Natural killer cell treated with Interleukin-12 subunit alpha and Interleukin-12 subunit beta and Interleukin-15 and Interleukin-18, amount 100 ng/mL, for 72 hours (primary cell): ENCODE measurements at places on chromosomes 7 and 10. TPM values are rescaled to one million over a fixed set of nuclear protein-coding genes. Genes with fewer than 3 reads are reported as not detected.

The ITGB8 gene
- 1.3 TPM for total RNA-seq

GRCh38 chr7:124652237-124652636, 113.4 kb downstream of the GPR37 start:
- H3K36me3 ChIP-seq = no peaks in the 10 kb centered on the region
- no peaks in the 10 kb centered on the region for H3K4me1 ChIP-seq
- no peak overlapping the region for H3K4me3 ChIP-seq
- no peak for DNase-seq

- DNase-seq = no peak
- no peaks in the 10 kb centered on the region for H3K4me1 ChIP-seq
- no peak overlapping the region for H3K4me3 ChIP-seq
These were observed 185.1 kb upstream of the NOBOX start for GRCh38 chr7:144588559-144589051.

The AKR1C2 gene
- total RNA-seq = not detected

The OR6B1 gene
- total RNA-seq = not detected

- H3K36me3 ChIP-seq = peaks cover 23% of the 10 kb centered on the region
- H3K4me1 ChIP-seq = peaks cover 75% of the 10 kb centered on the region
- peak overlapping the region; percentile 61 for H3K27ac ChIP-seq
- DNase-seq = no peak
- peak overlapping the region; percentile 34 for H3K4me3 ChIP-seq
These were observed 212.6 kb upstream of the FRMD4A start for GRCh38 chr10:14543046-14543903.

GRCh38 chr7:4003503-4003902, 678.6 kb upstream of the FOXK1 start:
- no peaks in the 10 kb centered on the region for H3K36me3 ChIP-seq
- H3K27ac ChIP-seq = no peak overlapping the region
- peaks cover 20% of the 10 kb centered on the region for H3K27me3 ChIP-seq

The PDE1C gene
- 0.12 TPM for total RNA-seq

GRCh38 chr7:100107125-100107737, 5.8 kb downstream of the AP4M1 start:
- H3K36me3 ChIP-seq = no peaks in the 10 kb centered on the region
- no peak for DNase-seq
- no peak overlapping the region for H3K4me3 ChIP-seq
- H3K27me3 ChIP-seq = no peaks in the 10 kb centered on the region
- H3K27ac ChIP-seq = no peak overlapping the region

DNA sequence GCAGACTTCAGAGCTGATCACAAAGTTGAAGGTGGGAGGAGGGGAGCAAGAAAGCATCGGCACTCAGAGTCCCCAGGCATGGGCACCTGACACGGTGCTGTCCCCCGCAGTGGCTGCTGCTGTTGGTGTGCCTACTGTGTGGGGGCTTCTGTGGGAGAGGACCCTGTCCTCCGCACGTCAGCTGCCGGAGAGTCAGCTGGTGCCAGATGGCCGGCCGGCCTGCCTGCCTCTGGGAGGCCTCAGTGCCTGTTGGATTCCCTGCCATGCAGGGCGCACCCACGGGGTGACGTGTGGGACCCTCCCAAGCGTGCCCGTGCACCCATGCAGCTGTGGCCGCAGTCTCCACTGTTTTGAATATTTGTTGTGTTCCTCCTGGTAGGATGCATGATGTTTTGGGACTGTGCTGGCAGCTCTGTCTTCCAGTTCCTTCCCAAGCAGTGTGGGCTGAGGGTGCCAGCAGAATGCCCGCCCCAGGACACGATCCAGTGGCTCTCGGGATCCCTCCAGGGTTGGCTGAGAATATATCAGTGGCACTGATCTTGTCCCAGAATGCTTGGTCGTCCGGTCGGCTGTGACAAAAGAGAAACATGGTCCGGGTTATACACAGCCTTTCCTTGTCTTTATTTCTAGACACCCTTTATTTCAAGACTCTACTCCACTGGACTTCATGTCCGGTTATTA, 185.6 kb downstream of the MGMT start:
- H3K4me1 ChIP-seq = peaks cover 10% of the 10 kb centered on the region
- no peak for DNase-seq
- no peaks in the 10 kb centered on the region for H3K27me3 ChIP-seq
- no peak overlapping the region for H3K27ac ChIP-seq
- no peaks in the 10 kb centered on the region for H3K36me3 ChIP-seq

- DNase-seq = no peak
- H3K36me3 ChIP-seq = peaks cover 19% of the 10 kb centered on the region
- no peaks in the 10 kb centered on the region for H3K27me3 ChIP-seq
- H3K27ac ChIP-seq = peak overlapping the region; percentile 86
- peaks cover 27% of the 10 kb centered on the region for H3K4me1 ChIP-seq
These were observed 467 bp downstream of the EXOSC1 start for GRCh38 chr10:97445357-97445721.

- H3K36me3 ChIP-seq = peaks cover 6% of the 10 kb centered on the region
- H3K4me3 ChIP-seq = no peak overlapping the region
- H3K4me1 ChIP-seq = no peaks in the 10 kb centered on the region
- DNase-seq = no peak
- H3K27ac ChIP-seq = no peak overlapping the region
These were observed 535.5 kb downstream of the GPAM start for GRCh38 chr10:111648046-111648445.

GRCh38 chr10:45373576-45374349, at the start of gene ALOX5:
Gene ALOX5 (plus strand): TSS chr10:45374216. CDS start chr10:45374280, 64 bp downstream.
- no peak within 1 kb of the TSS for H3K27ac ChIP-seq
- DNase-seq = no peak
- no peaks in the 10 kb centered on the region for H3K36me3 ChIP-seq
- peaks cover 69% of the 10 kb centered on the region for H3K27me3 ChIP-seq

DNA sequence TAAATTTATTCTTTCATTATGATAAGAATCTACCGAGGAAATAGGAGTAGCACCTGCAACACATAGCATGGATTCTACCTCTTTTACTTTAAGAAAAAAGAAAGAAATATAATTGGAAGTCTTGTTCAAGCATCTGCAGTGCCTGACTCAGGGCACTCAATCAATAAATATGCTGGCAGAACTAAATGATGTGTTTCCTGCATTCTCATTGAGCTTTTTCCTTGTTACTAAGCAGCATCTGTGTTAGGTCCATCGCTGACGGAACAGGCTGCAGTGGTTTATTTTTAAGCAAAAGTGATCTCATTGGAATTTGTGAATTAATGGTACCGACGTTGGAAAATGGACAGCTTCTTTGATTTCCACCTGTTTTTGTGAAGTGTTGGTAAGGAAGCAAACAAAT, 417.5 kb downstream of the DPP6 start:
- H3K27ac ChIP-seq = no peak overlapping the region
- H3K4me1 ChIP-seq = no peaks in the 10 kb centered on the region
- no peak overlapping the region for H3K4me3 ChIP-seq
- no peak for DNase-seq

The ZNF727 gene
- total RNA-seq = not detected

DNA sequence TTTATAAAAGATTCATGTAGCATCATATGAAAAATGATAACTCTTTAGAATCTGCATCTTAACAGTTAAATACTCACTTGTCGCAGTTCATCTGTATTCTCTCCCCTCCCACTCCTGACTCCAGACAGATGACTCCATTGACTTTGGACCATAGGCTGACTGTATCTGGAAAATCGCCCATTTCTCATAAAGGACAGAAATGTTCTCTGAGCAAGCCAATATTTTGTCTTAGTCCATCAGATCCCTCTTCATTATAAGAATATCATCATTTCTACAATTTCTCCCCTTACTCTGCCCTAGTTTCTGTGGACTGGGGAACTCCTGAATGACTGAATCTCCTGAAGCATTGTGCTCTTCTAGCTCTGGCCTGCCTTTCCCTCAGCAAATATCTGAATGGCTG, 125.4 kb downstream of the SEMA3D start:
- DNase-seq = no peak
- no peaks in the 10 kb centered on the region for H3K36me3 ChIP-seq
- H3K4me1 ChIP-seq = no peaks in the 10 kb centered on the region
- H3K27me3 ChIP-seq = no peaks in the 10 kb centered on the region
- no peak overlapping the region for H3K4me3 ChIP-seq
- no peak overlapping the region for H3K27ac ChIP-seq

The EIF4EBP2 gene
- 49.8 TPM for total RNA-seq

The TACC2 gene
- not detected for total RNA-seq

DNA sequence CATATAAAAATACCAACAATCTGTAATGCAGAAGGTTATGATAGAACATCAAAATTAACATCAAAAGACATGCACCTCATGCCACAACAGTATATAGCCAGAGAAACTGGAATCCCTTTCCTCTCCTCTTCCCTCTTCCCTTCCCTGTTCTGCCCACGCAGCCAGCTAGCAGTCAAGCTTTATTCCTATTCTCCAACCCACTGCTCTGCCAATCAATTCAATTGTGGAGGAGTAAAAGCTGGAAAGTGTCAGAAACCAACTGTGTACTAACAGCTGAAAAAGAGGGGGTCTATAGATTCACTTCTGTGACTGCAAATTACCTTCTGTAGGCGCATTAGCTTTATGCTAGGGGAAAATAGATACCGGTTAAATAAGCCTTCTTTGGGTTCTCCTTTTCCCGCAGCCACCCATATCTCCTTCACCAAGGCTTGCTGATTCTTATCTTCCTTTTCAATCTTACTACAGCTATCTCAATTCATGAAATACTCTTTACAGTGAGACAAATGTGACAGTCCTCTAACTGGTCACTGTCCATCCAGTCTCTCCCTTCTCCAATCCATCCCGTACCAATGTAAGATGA, 16.3 kb downstream of the ABI1 start:
- H3K27me3 ChIP-seq = no peaks in the 10 kb centered on the region
- no peak overlapping the region for H3K27ac ChIP-seq
- peaks cover 50% of the 10 kb centered on the region for H3K4me1 ChIP-seq
- H3K36me3 ChIP-seq = peaks cover 15% of the 10 kb centered on the region

- no peak overlapping the region for H3K27ac ChIP-seq
- H3K27me3 ChIP-seq = peaks cover 4% of the 10 kb centered on the region
- H3K36me3 ChIP-seq = peaks cover 16% of the 10 kb centered on the region
- H3K4me1 ChIP-seq = no peaks in the 10 kb centered on the region
- no peak overlapping the region for H3K4me3 ChIP-seq
These were observed 12.7 kb upstream of the MIOS start for GRCh38 chr7:7554021-7554432.

GRCh38 chr10:125116041-125116649, 44.2 kb downstream of the CTBP2 start:
- no peaks in the 10 kb centered on the region for H3K27me3 ChIP-seq
- H3K36me3 ChIP-seq = no peaks in the 10 kb centered on the region
- H3K27ac ChIP-seq = no peak overlapping the region
- H3K4me1 ChIP-seq = peaks cover 61% of the 10 kb centered on the region
- DNase-seq = no peak

The TET1 gene
- 0.45 TPM for total RNA-seq

DNA sequence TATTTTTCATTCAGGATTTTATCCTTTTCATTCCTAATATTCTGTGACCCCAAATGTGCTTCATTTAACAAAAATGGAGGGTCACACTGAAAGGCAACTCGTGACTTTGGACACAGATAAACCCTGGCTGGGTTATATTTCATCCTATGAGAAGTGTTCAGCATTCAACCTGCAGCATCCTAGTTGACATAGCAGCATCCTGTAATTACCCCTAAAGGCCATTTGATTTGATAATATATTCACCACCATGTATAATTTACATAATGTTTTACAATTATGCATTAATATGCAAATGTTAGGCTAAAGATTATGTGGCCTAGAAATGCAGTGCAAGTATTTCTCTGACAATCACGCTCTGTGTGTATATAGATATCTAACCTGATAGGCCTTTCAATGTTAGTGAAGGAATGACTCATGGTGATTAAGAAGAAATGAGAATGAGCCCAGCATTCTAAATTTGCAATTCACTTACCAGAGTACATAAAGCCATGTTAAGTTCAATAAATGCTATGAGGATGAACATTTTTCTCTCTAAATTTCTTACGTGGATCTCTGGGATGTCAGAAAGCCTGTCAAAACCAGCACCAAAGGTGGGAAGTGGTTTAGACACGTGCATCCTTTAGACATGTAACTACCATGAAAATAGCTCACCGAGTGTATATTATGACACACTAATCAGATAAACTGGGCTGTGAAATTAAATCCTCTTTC, 337.7 kb upstream of the AOAH start:
- no peaks in the 10 kb centered on the region for H3K27me3 ChIP-seq
- peaks cover 5% of the 10 kb centered on the region for H3K36me3 ChIP-seq
- H3K4me1 ChIP-seq = peaks cover 40% of the 10 kb centered on the region

The MYL7 gene
- total RNA-seq = not detected

DNA sequence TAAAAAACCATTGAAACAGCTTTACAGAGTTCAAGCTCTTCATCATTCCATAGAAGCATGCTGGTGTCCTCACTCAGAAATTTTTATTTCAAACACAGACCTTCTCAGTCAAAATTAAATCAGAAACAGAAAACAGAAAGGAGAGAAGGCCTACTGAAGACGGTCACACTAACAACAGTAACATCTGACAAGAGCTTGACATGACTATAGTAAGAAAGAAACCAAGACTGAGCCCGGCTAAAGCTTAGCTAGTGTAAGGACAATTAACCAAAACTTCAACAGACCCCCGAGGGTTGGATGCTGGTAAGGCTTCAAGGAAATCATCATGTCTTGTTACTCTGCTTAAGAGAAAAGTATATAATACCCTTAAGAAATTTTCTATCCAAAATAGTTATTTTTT, 38.6 kb downstream of the MTPN start:
- peak overlapping the region; percentile 38 for H3K4me3 ChIP-seq
- H3K4me1 ChIP-seq = peaks cover 78% of the 10 kb centered on the region
- no peaks in the 10 kb centered on the region for H3K36me3 ChIP-seq
- DNase-seq = no peak
- H3K27ac ChIP-seq = peak overlapping the region; percentile 15

The CDHR1 gene
- total RNA-seq = 10.2 TPM

The FANK1 gene
- not detected for total RNA-seq

The ITIH5 gene
- total RNA-seq = not detected

DNA sequence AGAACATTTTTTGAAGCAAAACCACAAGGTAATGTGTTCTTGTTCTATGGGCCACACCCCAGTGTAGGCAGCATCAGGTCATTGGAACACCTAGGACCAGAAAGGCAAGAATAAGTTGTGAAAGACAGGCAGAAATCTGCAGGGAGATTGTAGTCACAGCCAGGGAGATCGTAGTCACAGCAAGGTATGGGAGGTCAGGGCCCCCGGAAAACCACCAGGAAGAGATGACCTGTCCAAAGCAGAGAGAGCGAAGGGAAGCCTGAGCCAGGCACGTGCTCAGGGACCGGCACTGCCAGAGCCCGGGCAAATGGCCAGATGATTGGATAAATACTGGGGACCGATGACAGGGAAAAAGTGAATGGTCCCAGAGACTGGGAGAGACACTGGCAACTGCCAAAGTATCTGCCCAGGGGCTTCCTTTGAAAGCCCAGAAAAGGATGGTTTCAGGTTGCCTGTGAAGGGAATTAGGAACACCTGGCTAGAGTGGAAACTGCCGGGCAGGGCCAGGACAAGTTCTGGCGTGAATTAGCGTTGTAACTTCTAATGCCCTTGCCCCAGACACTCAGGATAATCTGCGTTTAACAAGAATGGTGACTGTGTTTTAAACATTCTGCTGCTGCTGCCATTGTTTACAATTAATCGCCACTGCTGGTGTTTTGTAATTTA, 3.9 kb upstream of the NOBOX start:
- no peak for DNase-seq
- no peak overlapping the region for H3K4me3 ChIP-seq
- H3K36me3 ChIP-seq = no peaks in the 10 kb centered on the region
- H3K4me1 ChIP-seq = no peaks in the 10 kb centered on the region
